Activated naive CD8-positive, alpha-beta T cell treated with anti-CD3 and anti-CD28 coated beads, Interleukin-2, amount 10 ng/mL, durations not matched to agents 7 days and 5 days (primary cell): ENCODE measurements at places on chromosomes 3 and 15. TPM values are rescaled to one million over a fixed set of nuclear protein-coding genes. Genes with fewer than 3 reads are reported as not detected.

GRCh38 chr3:73175698-73176097, 114.2 kb downstream of the EBLN2 start:
- DNase-seq: no peak

Gene PLA2G4E
- total RNA-seq: not detected

Gene SUSD5
- not detected for total RNA-seq

Gene IL5RA
- 0.64 TPM for total RNA-seq
